ENCODE measurements at places on chromosomes 1 and 21. TPM values are rescaled to one million over a fixed set of nuclear protein-coding genes. Genes with fewer than 3 reads are reported as not detected.

ARHGAP30 gene
- polyA plus RNA-seq, result 0.93 TPM

KCNN3 gene
- polyA plus RNA-seq, result 5.1 TPM

SYNC gene
- polyA plus RNA-seq, result 1.9 TPM

CCDC17 gene
- 0.10 TPM for polyA plus RNA-seq

LIN28A gene
- not detected for polyA plus RNA-seq

MIXL1 gene
- polyA plus RNA-seq, result not detected

BATF3 gene
- polyA plus RNA-seq, result 1.8 TPM

SPATC1L gene
- 44.7 TPM for polyA plus RNA-seq

PRAMEF14 gene
- polyA plus RNA-seq, result not detected

EDARADD gene
- polyA plus RNA-seq, result 0.15 TPM

KIF2C gene
- polyA plus RNA-seq, result 43.1 TPM

FMN2 gene
- polyA plus RNA-seq, result 40.2 TPM

SPRR2E gene
- not detected for polyA plus RNA-seq

PLPP3 gene
- polyA plus RNA-seq, result 54.2 TPM

TRIM17 gene
- polyA plus RNA-seq, result 0.61 TPM

SPRR2G gene
- polyA plus RNA-seq, result not detected

SIM2 gene
- polyA plus RNA-seq, result 0.34 TPM

REN gene
- polyA plus RNA-seq, result 0.31 TPM

CLDN17 gene
- polyA plus RNA-seq, result not detected

KCNJ9 gene
- polyA plus RNA-seq, result 19.0 TPM

DYNLT5 gene
- polyA plus RNA-seq, result 0.17 TPM

LRRC38 gene
- polyA plus RNA-seq, result 0.24 TPM

SLC9C2 gene
- not detected for polyA plus RNA-seq

FAM151A gene
- polyA plus RNA-seq, result not detected

TP73 gene
- 19.0 TPM for polyA plus RNA-seq

RNF186 gene
- 0.98 TPM for polyA plus RNA-seq

SPRR2A gene
- polyA plus RNA-seq, result not detected

SH2D1B gene
- polyA plus RNA-seq, result 0.12 TPM

BCL2L15 gene
- not detected for polyA plus RNA-seq

OR2G6 gene
- polyA plus RNA-seq, result not detected

ADGRL2 gene
- 6.8 TPM for polyA plus RNA-seq

FAM43B gene
- polyA plus RNA-seq, result 3.3 TPM

MT1HL1 gene
- polyA plus RNA-seq, result not detected

CSF3R gene
- 1.9 TPM for polyA plus RNA-seq
